Fibroblast of lung (primary cell): ENCODE measurements at places on chromosomes 11 and 22. TPM values are rescaled to one million over a fixed set of nuclear protein-coding genes. Genes with fewer than 3 reads are reported as not detected.

DNA sequence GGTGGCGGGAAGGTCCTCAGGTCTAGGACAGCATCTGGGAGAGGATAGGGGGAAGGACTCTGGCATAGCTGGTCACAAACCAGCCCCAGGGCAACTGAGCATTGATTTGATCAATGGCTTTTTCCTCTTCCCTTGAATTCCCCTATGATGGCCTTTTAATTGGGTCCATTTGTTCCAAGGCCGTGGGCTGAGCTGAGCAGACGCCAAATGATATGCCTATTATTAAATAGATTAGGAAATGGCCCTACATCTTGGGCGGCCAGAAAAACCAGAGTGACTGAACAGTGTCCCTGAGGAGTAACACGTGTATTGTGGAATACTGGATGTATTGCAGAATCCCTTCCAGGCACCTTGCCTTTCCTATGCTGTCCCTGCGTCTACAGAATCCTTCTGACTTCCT lies 26.7 kb upstream of the P2RY6 start:
- H3K4me3 ChIP-seq: no peak overlapping the region
- H3K27ac ChIP-seq: no peak overlapping the region
- no peak for DNase-seq
- H3K36me3 ChIP-seq: no peaks in the 10 kb centered on the region
- no peaks in the 10 kb centered on the region for H3K27me3 ChIP-seq

DNA sequence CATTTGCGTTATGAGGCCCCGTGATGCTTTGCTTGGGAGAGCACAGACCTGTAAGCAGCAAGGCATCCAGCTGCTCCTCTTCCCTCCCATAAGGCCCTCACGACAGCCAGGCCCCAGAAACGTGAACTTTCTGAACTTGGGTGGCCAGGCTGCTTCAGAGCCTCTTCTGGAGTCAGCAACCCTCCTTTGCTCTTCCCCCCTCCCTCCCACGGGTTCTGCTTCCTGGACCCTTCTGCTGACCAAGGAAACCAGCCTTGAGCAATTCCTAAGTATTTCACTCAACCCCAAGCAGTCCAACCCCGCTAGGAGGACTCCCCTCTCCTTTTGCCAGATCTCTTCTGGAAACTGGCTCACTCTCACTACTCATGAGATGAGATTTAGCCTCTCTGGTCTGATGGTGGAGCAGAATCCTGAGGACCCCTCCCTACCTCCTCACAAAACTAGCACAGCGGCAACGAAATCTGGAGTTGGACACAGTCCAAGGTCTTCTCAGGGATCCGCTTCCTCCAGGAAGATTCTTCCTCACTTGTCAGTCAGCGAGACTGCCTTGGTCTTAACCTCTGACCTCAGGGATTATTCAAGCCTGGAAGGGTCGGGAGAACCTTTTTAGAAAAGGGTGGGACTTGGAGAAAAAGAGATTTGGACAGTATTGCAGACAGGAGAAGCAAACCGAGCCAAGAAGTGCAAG lies 86.2 kb downstream of the UBASH3B start:
- DNase-seq: peak; percentile 84
- H3K4me1 ChIP-seq: peaks cover 11% of the 10 kb centered on the region
- peak overlapping the region; percentile 45 for H3K27ac ChIP-seq
- no peak overlapping the region for H3K4me3 ChIP-seq
- no peaks in the 10 kb centered on the region for H3K27me3 ChIP-seq

DNA sequence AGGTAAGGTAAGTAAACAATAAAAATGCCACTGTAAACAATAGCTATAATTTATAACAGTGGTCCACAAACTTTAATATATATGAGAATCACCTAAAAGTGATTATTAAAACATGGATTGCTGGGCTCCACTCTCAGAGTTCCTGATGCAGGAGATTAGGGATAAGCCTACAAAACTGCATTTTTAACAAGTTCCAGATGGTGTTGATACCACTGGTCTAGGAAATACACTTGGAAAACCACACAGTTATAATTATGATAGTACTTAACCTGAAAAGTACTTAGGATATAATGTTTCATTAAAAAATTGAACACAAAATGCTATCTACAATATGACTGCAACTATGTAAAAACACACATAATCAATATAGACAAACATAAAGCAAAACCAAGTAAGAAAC lies 20.4 kb downstream of the FCHSD2 start:
- no peaks in the 10 kb centered on the region for H3K36me3 ChIP-seq
- H3K27ac ChIP-seq: no peak overlapping the region
- H3K4me3 ChIP-seq: no peak overlapping the region
- no peaks in the 10 kb centered on the region for H3K4me1 ChIP-seq
- DNase-seq: peak; percentile 5

GRCh38 chr11:60899977-60900376 lies 6.4 kb downstream of the PRPF19 start:
- no peak overlapping the region for H3K27ac ChIP-seq
- DNase-seq: no peak
- peaks cover 18% of the 10 kb centered on the region for H3K36me3 ChIP-seq
- H3K4me3 ChIP-seq: no peak overlapping the region
- H3K4me1 ChIP-seq: peaks cover 3% of the 10 kb centered on the region

GRCh38 chr22:45533703-45534102 lies 31.0 kb downstream of the FBLN1 start:
- H3K4me3 ChIP-seq: no peak overlapping the region
- peaks cover 7% of the 10 kb centered on the region for H3K36me3 ChIP-seq
- no peak for DNase-seq

- H3K4me3 ChIP-seq: no peak overlapping the region
- peaks cover 2% of the 10 kb centered on the region for H3K27me3 ChIP-seq
- no peaks in the 10 kb centered on the region for H3K4me1 ChIP-seq
- DNase-seq: peak; percentile 15
- H3K36me3 ChIP-seq: no peaks in the 10 kb centered on the region
- H3K27ac ChIP-seq: no peak overlapping the region
Observed at GRCh38 chr11:18245396-18245795, 3.1 kb downstream of the SAA2 start.

- DNase-seq: peak; percentile 93
- no peak overlapping the region for H3K4me3 ChIP-seq
- H3K27me3 ChIP-seq: no peaks in the 10 kb centered on the region
- H3K36me3 ChIP-seq: peaks cover 58% of the 10 kb centered on the region
- no peak overlapping the region for H3K27ac ChIP-seq
- peaks cover under 1% of the 10 kb centered on the region for H3K4me1 ChIP-seq
Observed at GRCh38 chr11:70420008-70420464, 21.7 kb downstream of the CTTN start.

DNA sequence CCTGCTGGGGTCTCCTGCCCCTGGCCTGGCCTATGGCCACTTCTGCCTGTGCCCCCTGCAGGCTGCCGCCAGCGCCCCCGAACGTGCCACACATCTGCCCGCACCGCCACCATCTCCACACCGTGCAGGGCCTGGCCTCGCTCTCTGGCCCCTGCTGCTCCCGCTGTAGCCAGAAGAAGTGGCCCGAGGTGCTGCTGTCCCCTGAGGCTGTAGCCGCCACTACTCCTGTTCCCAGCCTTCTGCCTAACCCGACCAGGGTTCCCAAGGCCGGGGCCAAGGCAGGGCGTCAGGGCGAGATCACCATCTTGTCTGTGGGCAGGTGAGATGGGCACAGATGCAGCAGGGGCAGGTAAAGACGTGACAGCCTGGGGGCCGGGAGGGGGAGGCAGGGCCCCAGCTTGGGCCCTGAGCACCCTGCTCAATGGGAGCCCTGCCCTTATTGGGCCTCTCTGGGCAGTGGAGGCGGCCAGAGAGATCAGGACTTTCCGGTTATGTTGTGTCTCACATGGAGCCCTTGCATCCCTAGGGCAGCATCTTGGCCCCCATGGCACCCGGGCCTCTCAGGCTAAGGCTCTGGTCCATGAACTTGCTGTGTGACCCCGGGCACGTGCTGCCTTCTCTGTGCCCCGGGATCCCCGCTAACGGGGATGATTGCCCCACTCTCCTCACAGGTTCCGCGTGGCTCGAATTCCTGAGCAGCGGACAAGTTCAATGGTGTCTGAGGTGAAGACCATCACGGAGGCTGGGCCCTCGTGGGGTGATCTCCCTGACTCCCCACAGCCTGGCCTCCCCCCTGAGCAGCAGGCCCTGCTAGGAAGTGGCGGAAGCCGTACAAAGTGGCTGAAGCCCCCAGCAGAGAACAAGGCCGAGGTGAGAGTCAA lies 18.5 kb downstream of the RELT start:
- no peaks in the 10 kb centered on the region for H3K4me1 ChIP-seq
- no peak overlapping the region for H3K4me3 ChIP-seq
- H3K27me3 ChIP-seq: no peaks in the 10 kb centered on the region
- H3K27ac ChIP-seq: no peak overlapping the region
- DNase-seq: no peak

DNA sequence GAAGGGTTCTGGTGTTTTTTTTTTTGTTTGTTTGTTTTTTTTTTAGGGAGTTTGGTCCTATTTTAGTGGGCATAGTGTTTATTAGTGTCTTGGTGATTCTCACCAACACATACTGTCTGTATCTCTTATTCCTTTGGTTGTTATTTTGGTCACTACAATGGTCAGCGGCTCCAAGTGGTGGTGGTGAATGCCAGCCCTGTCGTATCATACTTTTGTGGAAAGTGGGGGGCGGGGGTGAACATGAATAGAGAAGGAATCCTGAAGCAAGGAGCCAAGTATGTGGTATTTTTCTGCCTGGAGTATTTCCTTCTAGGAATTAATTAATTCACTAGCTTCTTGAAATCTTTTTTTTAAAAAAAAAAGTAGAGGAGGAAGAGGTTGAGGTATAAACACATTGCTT lies 79.6 kb downstream of the GRK3 start:
- H3K27ac ChIP-seq: no peak overlapping the region
- no peak overlapping the region for H3K4me3 ChIP-seq
- H3K4me1 ChIP-seq: peaks cover 3% of the 10 kb centered on the region
- DNase-seq: peak; percentile 80

- no peaks in the 10 kb centered on the region for H3K27me3 ChIP-seq
- no peaks in the 10 kb centered on the region for H3K36me3 ChIP-seq
- no peak for DNase-seq
- H3K4me1 ChIP-seq: no peaks in the 10 kb centered on the region
- no peak overlapping the region for H3K27ac ChIP-seq
- no peak overlapping the region for H3K4me3 ChIP-seq
Observed at GRCh38 chr22:46486996-46487717, 50.3 kb downstream of the CELSR1 start.

DNA sequence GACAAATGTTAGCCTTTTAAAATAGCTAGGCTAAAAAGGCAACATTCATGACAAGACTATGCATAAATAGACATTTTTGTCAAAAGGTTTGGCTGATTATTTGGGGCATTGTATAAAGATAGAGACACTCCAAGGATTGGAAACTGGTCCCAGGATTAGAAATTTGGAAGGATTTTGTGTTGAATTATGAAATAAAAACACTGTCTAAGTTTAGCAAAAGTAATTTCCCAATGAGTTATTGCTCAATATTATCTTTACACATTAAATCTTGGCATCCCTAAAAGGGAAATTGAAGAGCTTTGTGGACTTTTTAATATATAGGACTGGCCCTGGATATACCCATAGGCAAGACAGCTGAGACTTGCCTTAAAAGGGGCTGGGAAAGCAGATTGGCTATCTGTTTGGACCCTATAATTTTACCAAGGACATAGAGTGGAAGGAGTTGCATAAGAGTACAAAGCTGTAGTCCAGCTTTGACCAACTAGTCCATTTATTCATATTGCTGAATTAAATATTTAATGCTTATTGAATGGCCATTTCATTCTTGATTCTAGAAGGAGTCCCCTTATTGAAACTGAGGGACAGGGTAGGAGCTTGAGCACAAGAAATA lies 382.7 kb downstream of the METTL15 start:
- no peak overlapping the region for H3K27ac ChIP-seq
- no peaks in the 10 kb centered on the region for H3K36me3 ChIP-seq
- no peaks in the 10 kb centered on the region for H3K4me1 ChIP-seq
- H3K27me3 ChIP-seq: no peaks in the 10 kb centered on the region
- DNase-seq: no peak

DNA sequence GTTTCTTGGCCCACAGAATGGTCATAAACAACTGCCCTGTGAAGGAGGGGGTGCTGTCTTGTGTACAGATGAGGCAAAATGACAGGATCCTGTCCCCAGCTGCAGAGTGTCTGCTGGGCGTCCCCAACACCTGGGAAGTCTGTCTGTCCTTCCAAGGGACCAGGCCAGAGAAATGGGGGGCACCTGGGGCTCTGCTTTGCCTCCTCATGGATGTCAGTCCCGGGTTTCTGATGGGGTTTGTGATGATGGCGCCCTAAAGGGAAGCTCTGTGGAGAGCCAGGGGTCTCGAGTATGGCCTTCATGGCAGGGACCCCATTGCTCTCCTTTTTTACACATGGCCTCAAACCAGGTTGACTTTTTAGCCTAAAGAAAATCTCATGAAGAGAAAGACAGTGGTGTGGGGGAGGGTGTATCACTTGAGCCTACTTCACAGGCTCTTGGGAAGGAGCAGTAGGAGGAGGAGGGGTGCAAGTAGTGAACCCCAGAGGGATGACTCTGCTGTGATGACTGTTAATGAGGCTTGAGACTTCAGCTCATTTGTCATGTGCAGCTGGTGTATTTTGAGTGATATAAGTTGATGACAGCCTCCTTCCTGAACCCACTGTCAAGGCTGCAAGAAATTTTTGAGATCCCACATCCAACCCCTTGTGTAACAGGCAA lies 40.6 kb upstream of the TUB start:
- no peaks in the 10 kb centered on the region for H3K36me3 ChIP-seq
- no peak overlapping the region for H3K4me3 ChIP-seq
- H3K4me1 ChIP-seq: no peaks in the 10 kb centered on the region

DNA sequence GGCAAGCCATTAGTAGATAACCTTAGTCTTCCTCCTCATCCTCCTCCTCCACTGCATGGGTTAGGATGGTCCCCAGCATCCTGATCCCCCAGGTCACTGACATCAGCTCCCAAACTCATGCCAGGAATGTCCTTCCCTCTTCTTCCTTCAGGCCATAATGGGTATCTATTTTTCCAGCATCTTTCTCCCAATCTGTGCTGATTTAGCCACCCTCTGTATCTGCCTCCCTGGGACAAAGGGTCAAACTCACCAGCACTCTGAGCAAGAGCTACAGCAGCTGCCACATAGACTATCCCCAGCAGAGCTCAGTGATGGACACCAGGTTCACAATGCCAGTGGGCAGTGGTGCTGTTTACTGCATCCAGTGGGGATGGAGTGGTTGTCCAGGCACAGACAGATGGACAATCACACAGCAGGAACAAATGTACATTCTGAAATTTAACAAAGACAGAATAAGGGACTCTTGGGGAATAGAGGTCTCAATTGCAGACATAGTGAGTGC lies 115.2 kb upstream of the TOP3B start:
- no peak overlapping the region for H3K4me3 ChIP-seq
- no peak for DNase-seq
- H3K36me3 ChIP-seq: no peaks in the 10 kb centered on the region
- H3K27ac ChIP-seq: no peak overlapping the region

Gene SRRD
- 25.1 and 30.0 TPM in 2 replicates for polyA plus RNA-seq

Gene GDPD4
- not detected in 2 replicates for polyA plus RNA-seq

Gene FADS3
- 40.9 and 79.9 TPM in 2 replicates for polyA plus RNA-seq

Gene OR5A1
- not detected in 2 replicates for polyA plus RNA-seq

Gene OR52K2
- not detected in 2 replicates for polyA plus RNA-seq

Gene PRR14L
- polyA plus RNA-seq: 14.4 and 14.7 TPM in 2 replicates
